ENCODE measurements at places on chromosomes 5 and 9.
A peak's percentile ranks its signal among the peaks of the same experiment; 100 is the strongest.

- no peak for DNase-seq
Observed at GRCh38 chr5:63053019-63053638, 474.5 kb downstream of the LRRC70 start.

- no peak for DNase-seq
Observed at GRCh38 chr9:98345011-98345410, 89.6 kb upstream of the TBC1D2 start.

- DNase-seq = peak; percentile 63
Observed at GRCh38 chr9:94757158-94757557, 30.7 kb downstream of the AOPEP start.

GRCh38 chr5:143056792-143057579, 286.8 kb downstream of the ARHGAP26 start:
- no peak for DNase-seq

DNA sequence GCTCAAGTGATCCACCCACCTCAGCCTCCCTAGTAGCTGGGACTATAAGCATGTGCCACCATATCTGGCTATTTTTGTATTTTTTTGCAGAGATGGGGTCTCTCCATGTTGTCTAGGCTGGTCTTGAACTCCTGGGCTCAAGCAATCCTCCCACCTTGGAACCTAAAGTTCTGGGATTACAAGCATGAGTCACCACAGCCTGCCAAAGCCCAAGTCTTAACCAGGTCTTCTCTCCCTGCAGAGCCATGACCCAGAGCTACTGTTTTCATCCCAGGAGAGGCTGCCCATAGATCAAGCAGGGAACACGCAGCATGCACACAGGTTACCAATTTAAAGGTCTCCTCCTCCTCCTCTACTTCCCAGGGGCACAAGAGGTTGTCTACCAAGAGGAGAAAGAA, 29.7 kb downstream of the PCDHGC5 start:
- no peak for DNase-seq

- no peak for DNase-seq
Observed at GRCh38 chr9:134570711-134571325, 70.8 kb upstream of the COL5A1 start.

- DNase-seq = no peak
Observed at GRCh38 chr9:1598270-1598669, 416.9 kb upstream of the SMARCA2 start.

DNA sequence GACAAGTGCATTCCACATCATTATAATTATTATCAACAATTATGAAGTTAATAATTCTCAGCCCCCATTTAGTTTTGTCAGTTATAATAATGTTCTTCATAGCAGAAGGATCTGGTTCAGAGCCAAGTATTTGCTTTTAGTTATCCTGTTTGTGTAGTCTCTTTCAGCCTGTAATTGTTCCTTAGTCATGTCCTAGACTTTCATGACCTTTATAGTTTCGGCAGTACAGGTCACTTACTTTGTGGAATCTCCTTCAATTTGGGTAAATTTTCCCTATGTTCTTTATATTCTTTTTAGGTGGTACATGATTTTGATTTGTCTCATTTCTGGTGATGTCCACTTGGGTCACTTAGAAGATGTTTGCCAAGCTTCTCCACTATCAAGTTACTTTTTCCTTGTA, 34.3 kb downstream of the UBE2R2 start:
- no peak for DNase-seq

DNA sequence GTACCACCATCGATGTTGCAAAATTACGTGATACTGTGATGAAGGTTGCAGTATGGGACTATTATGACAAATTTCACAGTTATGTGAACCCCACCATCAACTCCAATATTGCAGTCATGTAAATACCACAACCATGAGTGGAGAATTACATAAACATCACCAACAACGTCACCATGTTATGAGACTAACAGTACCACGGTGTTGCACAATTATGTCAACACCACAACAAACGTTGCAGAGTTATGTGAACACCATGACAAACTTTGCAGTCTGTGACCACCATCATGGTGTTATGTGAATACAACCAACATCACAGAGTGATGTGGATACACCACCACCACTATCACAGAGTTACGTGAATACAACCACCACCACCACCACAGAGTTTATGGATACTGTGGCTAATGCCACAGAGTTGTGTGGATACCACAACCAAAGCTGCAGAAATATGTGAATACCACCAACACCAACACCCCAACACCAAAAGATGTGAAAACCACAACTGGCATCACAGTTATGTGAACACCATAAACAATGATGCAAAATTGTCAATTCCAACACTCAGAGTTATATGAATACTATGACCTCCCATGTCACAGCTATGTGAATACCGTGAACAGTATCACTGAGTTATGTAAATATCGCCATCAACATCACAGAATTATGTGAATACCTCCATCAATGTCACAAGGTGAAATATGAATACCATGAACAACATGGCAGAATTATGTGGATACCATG, 62.4 kb downstream of the SHC3 start:
- DNase-seq = peak; percentile 63

GRCh38 chr9:928363-929042, 48.0 kb upstream of the DMRT3 start:
- no peak for DNase-seq

DNA sequence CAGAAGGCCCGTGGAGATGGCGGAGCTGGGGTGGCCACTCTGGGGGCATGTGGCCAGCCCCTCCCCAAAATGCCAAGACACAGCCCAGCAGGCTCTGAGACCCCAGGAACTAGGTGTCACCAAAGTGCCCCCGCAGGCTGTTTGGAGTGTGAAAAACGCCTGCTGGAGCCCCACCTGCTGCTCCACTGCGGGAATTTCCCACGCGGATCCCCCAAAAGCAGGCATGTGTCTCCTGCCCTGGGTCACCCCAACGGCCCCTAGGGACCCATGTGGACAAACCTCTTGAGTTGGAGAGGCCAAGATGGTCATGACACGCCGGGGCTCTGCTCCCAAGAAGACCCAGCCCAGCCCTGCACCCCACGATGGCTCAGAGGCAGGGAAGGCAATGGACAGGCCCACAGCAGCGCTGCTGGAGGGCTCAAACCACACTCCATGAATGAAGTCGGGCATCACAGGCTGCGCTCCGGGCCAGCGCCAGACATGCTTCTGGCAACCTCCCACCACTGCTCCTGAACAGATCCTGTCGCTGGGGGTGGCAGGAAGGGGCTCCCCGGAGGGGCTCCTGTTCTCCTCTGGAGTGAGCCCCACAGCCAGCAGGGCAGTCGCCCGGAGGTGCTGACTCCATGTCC, 15.3 kb downstream of the NOTCH1 start:
- DNase-seq = no peak

DNA sequence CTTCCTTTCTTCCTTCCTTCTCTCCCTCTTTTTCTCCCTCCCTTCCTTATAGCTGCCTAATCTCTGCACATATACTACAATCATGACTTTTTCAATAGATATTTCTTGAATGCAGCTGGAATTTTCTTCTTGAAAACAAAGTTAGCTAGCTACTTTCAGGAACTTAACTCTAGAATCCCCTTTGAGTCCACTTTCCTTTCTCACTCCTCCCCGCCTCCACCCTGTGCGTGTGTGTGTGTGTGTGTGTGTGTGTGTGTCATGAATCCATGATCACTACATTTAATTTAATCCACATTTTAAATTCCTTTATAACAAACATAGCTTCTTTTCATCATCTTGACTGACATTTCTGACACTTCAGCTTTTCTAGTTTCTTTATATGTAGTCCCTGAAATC, 167.5 kb upstream of the KLF9 start:
- no peak for DNase-seq

GRCh38 chr5:134114886-134115805, 665 bp downstream of the TCF7 start:
- DNase-seq = no peak

- DNase-seq = no peak
Observed at GRCh38 chr9:7176561-7176960, 418.8 kb downstream of the KDM4C start.

DNA sequence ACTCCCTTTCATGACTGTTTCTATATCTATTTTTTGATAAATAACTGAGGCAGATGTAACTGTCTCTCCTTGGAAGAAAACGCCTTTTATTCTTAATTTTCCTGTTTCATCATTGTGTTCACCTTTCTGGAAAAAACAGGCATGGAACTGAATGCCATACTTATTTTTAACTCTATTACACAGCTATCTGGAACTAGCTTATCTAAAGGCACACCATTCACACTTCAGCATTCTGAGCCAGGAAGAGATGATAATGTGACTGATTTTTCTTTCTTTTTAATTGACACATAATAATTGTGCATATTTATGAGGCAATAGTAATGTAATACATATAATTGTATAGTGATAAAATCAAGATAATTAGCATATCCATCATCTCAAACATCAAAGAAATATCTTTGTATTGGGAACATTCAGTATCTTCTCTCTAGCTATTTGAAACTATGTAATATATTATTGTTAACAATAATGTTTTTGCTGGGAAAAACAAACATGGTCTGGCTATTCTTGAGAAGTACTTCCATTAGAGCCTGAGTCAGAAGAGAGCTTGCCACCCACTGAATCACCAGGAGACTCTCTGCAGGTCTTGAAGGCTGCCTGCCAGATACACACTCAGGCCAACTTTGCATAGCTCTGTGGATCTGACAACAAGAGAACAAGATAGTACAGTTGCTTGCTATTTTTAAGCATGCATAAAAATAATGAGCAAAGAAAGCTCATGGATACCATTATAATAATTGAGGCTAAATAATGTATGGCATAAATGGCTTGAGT, 501.0 kb upstream of the EDIL3 start:
- no peak for DNase-seq

GRCh38 chr5:13814301-13814700, 130.2 kb downstream of the DNAH5 start:
- no peak for DNase-seq

DNA sequence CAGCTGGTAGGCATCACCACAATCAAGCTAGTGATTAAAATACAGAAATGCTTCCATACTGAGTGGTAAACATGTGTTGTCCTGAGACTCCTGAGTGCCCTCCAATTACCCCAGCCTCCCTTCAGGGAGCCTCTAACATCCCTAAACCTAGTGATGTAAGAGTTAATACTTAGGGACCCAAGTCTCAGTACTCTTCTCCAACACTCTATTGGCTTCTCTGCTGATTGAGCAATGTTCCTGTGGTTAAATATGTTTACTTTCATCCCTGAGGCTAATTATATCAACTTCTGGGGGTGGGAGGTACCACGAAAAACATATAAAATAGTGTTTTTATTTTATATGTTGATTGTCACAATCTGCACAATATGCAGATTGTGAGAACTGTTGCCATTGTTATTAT, 5.0 kb downstream of the GRXCR2 start:
- no peak for DNase-seq

DNA sequence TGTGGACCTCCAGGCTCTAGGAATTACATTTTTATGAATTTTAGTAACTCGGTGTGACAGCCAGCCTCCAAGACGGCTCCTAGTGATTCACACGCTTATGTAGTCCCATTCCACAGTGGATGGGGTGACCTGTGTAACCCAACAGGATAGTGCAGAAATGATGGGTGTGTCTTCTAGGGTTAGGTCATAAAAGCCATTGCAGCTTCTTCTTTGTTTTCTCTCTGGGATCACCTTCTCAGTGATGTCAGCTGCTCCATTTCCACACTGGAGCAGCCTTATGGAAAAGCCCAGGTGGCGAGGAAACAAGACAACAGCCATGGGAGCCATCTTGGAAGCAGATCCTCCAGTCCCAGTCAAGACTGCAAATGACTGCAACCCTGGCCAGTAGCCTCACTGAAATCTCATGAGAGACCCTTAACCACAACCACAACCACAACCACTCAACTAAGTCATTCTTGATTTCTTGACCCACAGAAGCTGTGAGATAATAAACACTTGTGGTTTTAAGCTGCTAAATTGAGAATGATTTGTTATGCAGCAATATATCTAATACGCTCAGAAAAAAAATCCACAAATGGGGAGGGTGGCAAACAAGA, 5.1 kb upstream of the GNPDA1 start:
- DNase-seq = no peak

DNA sequence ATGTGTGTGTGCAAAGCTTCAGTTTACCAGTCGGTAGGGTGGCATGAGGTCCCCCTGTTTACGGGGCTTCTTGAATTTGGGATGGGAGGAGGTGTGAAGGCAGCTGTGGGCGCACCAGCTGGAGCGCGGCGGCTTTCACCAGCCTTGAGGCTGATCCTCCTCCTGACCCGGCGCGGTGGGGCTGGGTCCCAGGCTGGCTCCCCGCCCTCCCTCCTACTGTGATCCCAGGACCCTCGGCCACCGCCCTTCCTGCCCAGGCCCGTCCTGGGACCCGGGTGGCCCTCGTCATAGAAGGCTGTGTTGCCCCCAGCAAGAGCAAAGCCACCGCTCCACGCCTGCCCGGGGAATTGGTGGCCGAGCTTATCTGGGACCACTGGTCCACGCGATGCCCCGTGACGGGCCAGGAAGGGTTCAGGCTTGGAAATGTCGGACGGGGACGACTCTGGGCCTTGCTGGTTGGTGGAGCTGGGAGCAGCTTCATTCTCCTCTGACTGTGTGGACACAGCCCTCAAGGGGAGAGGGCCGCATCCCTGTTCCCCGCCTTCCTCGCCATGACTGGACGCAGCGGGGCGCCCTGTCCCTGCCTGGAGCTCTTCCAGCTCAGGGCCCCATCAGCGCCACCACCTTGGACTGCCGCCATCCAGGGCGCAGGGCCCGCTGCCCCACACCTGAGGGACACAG, 271.1 kb upstream of the IRX1 start:
- no peak for DNase-seq

DNA sequence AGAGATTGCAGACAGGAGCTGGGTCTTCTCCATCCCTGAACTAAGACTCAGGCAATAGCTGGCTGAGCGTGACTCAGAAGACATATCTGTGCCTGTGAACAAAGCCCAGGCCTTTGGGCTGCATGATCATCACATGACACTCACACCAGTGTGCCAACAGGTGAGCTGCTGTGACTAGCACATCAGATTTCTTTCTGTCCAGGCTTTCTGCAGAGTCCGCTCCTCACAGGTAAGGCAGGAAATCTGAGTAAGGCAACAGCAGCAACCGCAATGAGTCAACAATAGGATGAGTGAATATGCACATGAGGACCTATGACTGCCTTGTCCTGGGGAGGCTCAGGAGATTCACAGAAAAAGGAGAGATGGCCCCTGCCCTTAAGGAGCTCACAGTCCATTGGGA, 293.6 kb downstream of the ACTL7B start:
- DNase-seq = no peak

- DNase-seq = no peak
Observed at GRCh38 chr5:172710676-172711075, 60.3 kb downstream of the DUSP1 start.

GRCh38 chr9:96071076-96071814, 195.8 kb downstream of the ERCC6L2 start:
- no peak for DNase-seq

GRCh38 chr9:97615439-97616072, 17.6 kb downstream of the TSTD2 start:
- peak; percentile 13 for DNase-seq

DNA sequence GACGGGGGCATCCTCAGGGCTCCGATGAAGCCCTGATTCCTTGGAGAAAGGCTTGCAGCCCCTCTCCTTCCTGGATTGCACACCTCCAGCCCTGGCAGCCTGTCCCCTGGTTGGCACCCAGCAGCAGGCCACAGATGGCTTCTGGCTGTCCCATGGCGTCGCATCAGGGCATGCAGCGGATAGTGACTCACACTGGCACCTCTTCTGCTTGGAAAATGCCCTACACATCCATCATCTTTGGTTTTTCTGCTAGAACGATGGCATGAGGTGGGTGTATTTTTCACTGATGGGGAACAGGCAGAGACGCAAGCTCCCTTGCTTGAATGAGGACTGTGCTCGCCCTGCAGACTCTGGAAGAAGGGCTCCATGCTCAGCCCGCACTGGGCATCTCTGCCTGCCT, 23.2 kb upstream of the IER5L start:
- no peak for DNase-seq

- DNase-seq = no peak
Observed at GRCh38 chr9:3656224-3656623, 130.4 kb upstream of the RFX3 start.
